ENCODE measurements at places on chromosomes 7 and 10. TPM values are rescaled to one million over a fixed set of nuclear protein-coding genes. Genes with fewer than 3 reads are reported as not detected.
A peak's percentile ranks its signal among the peaks of the same experiment; 100 is the strongest.

APBB1IP gene
- 78.7 TPM for polyA plus RNA-seq

DNA sequence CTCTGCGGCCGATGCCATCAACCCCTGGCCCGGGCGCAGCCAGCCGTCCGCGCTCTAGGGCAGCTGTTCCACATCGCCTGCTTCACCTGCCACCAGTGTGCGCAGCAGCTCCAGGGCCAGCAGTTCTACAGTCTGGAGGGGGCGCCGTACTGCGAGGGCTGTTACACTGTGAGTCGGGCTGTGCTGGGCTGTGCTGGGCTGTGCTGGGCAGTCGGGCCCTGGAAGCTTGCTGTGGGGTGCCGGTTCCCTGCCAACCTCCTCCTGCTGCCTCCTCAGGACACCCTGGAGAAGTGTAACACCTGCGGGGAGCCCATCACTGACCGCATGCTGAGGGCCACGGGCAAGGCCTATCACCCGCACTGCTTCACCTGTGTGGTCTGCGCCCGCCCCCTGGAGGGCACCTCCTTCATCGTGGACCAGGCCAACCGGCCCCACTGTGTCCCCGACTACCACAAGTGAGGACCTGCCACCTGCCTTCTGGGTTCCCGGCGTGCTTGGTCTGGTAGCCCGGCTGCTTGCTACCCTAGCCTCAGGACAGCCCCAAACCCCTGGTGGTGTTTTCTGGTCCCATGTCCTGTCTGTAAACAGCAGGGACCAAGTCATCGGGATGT lies 7.5 kb downstream of the ZYX start:
- peaks cover 92% of the 10 kb centered on the region for H3K4me1 ChIP-seq
- peak overlapping the region; percentile 39 for H3K27ac ChIP-seq
- H3K36me3 ChIP-seq: peaks cover 60% of the 10 kb centered on the region
- H3K4me3 ChIP-seq: no peak overlapping the region

- H3K4me1 ChIP-seq: peaks cover 2% of the 10 kb centered on the region
- no peak within 1 kb of the TSS for H3K4me3 ChIP-seq
- no peaks in the 10 kb centered on the region for H3K36me3 ChIP-seq
- H3K27ac ChIP-seq: no peak within 1 kb of the TSS
- H3K27me3 ChIP-seq: no peaks in the 10 kb centered on the region
- no peak for DNase-seq
These were observed at the start of gene TEX36 for GRCh38 chr10:125683063-125683462. TEX36 (minus strand) TSS chr10:125683163; CDS start chr10:125682989, 174 bp downstream.

DNA sequence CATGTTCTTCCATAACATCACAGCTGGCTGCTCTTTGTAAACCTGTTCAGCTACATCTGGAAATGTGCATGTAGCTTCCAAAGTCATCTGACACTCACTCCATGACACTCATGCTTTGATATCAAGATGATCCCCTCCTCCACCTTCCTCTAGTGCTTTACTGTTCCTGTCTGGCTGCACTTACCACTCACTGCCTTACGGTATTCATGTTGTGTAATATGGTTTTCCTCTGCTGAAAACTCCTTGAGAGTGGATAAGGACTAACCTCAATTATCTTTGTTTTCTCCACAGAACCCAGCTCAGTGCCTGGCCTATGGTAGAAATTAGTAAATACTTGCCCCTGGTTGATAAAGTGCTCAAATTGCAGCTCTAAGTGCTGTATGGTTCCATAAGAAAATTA lies 483.9 kb downstream of the HTR7 start:
- H3K36me3 ChIP-seq: no peaks in the 10 kb centered on the region
- H3K27ac ChIP-seq: no peak overlapping the region
- H3K4me1 ChIP-seq: no peaks in the 10 kb centered on the region
- DNase-seq: no peak
- H3K4me3 ChIP-seq: no peak overlapping the region

DNA sequence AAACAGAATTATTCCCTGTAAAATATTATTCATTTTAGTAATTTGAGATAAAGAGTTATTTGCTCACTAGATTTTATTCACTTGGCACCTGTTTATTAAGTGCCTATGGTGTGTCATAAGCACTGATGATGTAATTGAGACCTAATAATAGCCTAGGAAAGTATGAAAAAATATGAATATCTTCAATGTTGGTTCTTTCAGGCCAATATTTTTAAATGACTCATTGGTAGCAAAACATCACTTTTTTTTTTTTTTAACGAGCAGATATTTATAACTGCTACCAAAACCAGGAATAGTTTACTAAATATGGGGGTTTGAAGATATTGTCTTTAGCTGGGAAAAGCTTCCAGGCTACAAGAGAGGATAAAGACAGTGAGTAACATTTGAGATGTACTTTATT lies 228.0 kb downstream of the PRKG1 start:
- H3K27ac ChIP-seq: no peak overlapping the region
- DNase-seq: no peak
- no peaks in the 10 kb centered on the region for H3K36me3 ChIP-seq
- no peaks in the 10 kb centered on the region for H3K4me1 ChIP-seq
- no peak overlapping the region for H3K4me3 ChIP-seq
- no peaks in the 10 kb centered on the region for H3K27me3 ChIP-seq

- H3K27ac ChIP-seq: no peak overlapping the region
- peaks cover 22% of the 10 kb centered on the region for H3K36me3 ChIP-seq
- DNase-seq: no peak
- peaks cover 12% of the 10 kb centered on the region for H3K4me1 ChIP-seq
- H3K4me3 ChIP-seq: no peak overlapping the region
- no peaks in the 10 kb centered on the region for H3K27me3 ChIP-seq
These were observed 26.7 kb downstream of the VCL start for GRCh38 chr10:74024600-74024999.

- no peaks in the 10 kb centered on the region for H3K27me3 ChIP-seq
- no peaks in the 10 kb centered on the region for H3K4me1 ChIP-seq
- no peak for DNase-seq
- H3K36me3 ChIP-seq: no peaks in the 10 kb centered on the region
These were observed 894.4 kb downstream of the KCNMA1 start for GRCh38 chr10:76743169-76743568.

GRCh38 chr10:61750943-61751471 lies 88.3 kb downstream of the CABCOCO1 start:
- H3K27ac ChIP-seq: no peak overlapping the region
- no peaks in the 10 kb centered on the region for H3K36me3 ChIP-seq
- no peaks in the 10 kb centered on the region for H3K27me3 ChIP-seq
- H3K4me1 ChIP-seq: peaks cover 5% of the 10 kb centered on the region
- DNase-seq: peak; percentile 30

DNA sequence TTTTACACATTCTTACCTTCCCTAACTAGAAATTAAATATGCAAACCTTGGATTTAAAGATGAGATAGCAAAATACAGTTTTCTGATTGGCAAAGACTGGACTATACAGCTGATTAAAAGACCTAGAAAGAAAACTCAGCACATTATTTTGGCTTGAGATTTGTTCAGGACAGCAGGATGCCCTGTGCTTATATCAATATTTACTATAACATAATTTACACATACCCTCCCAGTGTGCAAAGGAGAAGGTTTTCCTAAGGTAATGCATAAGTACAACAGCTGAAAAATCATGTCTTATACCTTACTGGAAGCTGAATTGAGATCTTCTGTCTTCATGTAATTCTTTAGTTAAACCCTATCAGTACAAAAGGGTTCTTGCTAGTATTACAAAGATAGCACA lies 458.6 kb downstream of the PARD3 start:
- no peaks in the 10 kb centered on the region for H3K36me3 ChIP-seq
- no peak for DNase-seq
- no peak overlapping the region for H3K4me3 ChIP-seq
- H3K27ac ChIP-seq: no peak overlapping the region

- H3K36me3 ChIP-seq: no peaks in the 10 kb centered on the region
- H3K4me3 ChIP-seq: no peak overlapping the region
- no peaks in the 10 kb centered on the region for H3K4me1 ChIP-seq
These were observed 40.9 kb downstream of the HDAC9 start for GRCh38 chr7:18536486-18536885.

CYP3A5 gene
- not detected for polyA plus RNA-seq

- H3K4me1 ChIP-seq: no peaks in the 10 kb centered on the region
- DNase-seq: no peak
- H3K4me3 ChIP-seq: no peak overlapping the region
These were observed 286.9 kb downstream of the KCNMA1 start for GRCh38 chr10:77350711-77351119.

DNA sequence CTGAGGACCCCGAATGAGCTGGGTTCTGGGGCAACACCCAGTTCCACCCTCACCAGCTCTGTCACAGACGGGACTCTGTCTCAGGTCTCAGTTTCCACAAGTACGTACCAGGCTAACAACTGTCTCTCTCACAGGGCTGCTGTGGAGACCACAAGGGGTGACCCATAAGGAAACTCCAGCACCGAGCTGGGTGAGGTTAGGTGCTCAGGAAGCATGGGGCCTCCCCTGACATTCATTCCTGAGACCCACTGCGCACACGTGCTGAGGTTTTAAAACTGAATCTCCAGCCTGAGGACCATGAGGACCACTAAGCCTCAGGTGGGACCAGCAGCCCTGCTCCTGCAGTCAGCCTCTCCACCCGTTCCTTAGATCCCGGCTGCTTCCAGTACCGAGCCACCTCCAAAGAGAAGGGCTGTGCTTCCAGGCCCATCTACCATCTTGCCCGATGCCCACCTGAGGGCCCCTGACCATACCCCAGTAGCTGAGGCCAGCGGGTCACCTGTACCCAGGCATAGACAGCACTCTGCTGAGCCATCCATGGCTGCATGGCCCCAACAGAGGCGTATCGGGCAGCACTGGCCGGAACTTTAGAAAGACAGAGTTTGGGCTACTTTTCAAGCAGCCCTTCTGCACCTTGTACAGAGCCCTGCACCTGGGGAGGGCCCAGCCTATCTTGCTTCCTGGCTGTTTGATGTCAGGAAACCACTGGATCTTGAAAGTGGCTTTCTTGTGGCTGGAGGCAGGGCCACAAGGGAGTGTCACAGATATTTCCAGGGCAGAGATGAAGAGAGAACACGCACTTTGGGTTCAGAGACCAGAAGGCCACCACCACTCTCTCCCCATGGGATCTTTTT lies 18.7 kb downstream of the HSPA12A start:
- no peak overlapping the region for H3K4me3 ChIP-seq
- no peaks in the 10 kb centered on the region for H3K36me3 ChIP-seq
- H3K27ac ChIP-seq: no peak overlapping the region
- H3K4me1 ChIP-seq: no peaks in the 10 kb centered on the region
- DNase-seq: no peak

DNA sequence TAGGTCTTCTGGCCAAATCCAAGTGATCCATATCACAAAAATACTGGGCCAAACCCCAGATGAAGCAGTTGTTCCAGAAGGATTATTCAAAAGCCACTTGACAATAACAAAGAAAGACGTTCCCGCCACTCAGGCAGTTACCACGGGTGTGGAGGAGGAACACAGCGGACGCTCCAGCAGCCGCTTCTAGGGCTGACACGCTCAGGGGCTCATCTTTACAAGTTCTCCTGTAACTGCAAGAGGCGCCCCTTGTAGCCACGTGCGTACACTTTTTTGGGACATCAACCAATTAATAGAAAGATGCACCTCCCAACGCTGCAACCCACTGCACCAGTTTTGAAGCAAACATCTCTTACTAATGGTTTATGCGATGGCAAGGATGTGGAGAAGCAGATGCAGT lies 159.4 kb downstream of the GRID1 start:
- H3K4me1 ChIP-seq: no peaks in the 10 kb centered on the region
- H3K36me3 ChIP-seq: no peaks in the 10 kb centered on the region
- H3K27ac ChIP-seq: no peak overlapping the region
- no peak overlapping the region for H3K4me3 ChIP-seq

GRCh38 chr7:75988568-75989499 lies 5.6 kb downstream of the TMEM120A start:
- DNase-seq: no peak
- no peak overlapping the region for H3K4me3 ChIP-seq
- H3K4me1 ChIP-seq: peaks cover 8% of the 10 kb centered on the region
- H3K36me3 ChIP-seq: peaks cover 45% of the 10 kb centered on the region
- no peak overlapping the region for H3K27ac ChIP-seq
- no peaks in the 10 kb centered on the region for H3K27me3 ChIP-seq

DNA sequence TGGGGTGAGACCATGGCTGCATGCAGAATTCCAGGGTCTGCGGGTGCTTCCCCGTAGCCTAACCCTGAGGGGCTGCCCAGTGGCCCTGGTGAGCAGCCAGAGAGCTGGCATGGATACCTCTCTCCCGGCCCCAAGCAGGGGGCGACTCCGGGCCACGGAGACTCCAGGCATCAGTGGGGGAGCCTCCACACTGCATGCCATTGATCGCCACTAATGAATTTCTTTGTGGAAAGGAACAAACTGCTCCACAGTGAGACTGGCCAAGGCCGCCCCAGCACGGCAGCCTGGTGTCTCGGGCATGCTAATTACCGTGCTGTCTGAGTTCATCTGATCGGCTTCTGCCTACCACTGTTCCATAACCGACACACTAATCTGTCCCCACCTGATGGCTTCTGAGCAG lies 184.4 kb downstream of the GRID1 start:
- no peaks in the 10 kb centered on the region for H3K4me1 ChIP-seq
- no peaks in the 10 kb centered on the region for H3K27me3 ChIP-seq
- H3K27ac ChIP-seq: no peak overlapping the region
- H3K4me3 ChIP-seq: no peak overlapping the region
- H3K36me3 ChIP-seq: no peaks in the 10 kb centered on the region

GRCh38 chr10:127029061-127029460 lies 123.8 kb downstream of the DOCK1 start:
- H3K27ac ChIP-seq: no peak overlapping the region
- H3K27me3 ChIP-seq: no peaks in the 10 kb centered on the region
- DNase-seq: no peak
- no peaks in the 10 kb centered on the region for H3K36me3 ChIP-seq
- H3K4me3 ChIP-seq: no peak overlapping the region
- H3K4me1 ChIP-seq: no peaks in the 10 kb centered on the region

TMEM196 gene
- polyA plus RNA-seq: not detected

- no peaks in the 10 kb centered on the region for H3K27me3 ChIP-seq
- H3K4me3 ChIP-seq: no peak overlapping the region
- H3K27ac ChIP-seq: no peak overlapping the region
- peak; percentile 67 for DNase-seq
- no peaks in the 10 kb centered on the region for H3K36me3 ChIP-seq
These were observed 60.9 kb downstream of the ARMC3 start for GRCh38 chr10:22988581-22989360.

DNA sequence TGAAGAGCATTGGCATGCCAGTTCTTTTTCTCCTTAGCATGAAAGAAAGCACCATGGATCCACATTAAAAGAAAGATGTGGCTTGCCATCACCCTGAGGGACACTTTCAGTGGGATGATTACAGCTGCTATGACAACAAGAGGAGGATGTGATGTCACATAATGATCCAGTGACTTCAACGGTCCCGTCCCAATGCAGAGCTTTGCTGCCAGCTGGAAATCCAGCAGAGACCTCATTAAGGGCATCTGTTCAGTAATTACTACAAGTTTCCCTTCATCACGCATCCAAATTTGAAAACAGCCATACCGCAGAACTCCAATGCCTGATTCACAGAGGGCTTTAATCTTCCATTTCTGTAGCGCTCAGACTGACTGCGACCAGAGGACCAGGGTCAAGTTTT lies 206.6 kb downstream of the LSM5 start:
- H3K4me1 ChIP-seq: no peaks in the 10 kb centered on the region
- no peaks in the 10 kb centered on the region for H3K27me3 ChIP-seq
- no peak overlapping the region for H3K27ac ChIP-seq
- H3K4me3 ChIP-seq: no peak overlapping the region
- DNase-seq: no peak

BTBD16 gene
- not detected for polyA plus RNA-seq

GRCh38 chr10:35614312-35614711 lies 9.2 kb downstream of the GJD4 start:
- H3K4me1 ChIP-seq: no peaks in the 10 kb centered on the region
- no peak overlapping the region for H3K4me3 ChIP-seq
- DNase-seq: no peak
- no peaks in the 10 kb centered on the region for H3K36me3 ChIP-seq
